Muscle of leg (tissue), 16 donors: ENCODE measurements at places on chromosomes 6 and 20.

DNA sequence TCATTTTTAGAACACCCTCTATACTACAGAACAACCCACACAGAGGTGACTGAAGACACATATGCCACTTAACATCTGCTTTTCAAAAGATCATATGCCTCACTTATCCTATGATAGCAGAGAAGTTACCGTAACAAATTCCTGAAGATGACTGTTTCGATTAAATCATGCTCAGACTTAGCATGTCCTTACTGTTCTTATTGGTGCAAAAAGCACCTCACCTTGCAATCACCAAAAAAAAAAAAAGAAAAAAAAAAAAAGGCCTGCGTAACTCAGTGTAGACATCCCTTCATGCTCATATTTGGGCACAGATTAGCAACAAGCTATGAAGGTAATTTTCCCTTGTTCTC, 17.7 kb upstream of the DST start:
- no peak for DNase-seq

DNA sequence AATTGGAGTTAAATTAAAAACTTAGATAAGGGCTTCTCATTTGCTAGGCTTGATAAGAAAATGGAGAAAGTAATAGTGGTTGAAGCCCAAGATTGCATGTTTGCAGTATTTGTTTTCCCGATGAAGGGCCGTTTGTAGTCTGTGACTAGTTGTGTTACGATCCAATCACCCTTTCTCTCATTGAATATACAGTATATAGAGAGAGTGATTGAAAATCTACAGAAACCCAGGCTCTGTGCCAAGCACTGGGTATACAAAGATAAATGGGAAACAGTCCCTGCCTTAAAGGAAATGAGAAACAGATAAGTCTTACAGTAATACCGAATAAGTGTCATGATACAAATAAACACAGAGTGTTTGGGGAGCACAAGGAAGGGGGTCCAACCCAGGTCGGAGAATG, 55.2 kb upstream of the CDKAL1 start:
- no peak for DNase-seq

DNA sequence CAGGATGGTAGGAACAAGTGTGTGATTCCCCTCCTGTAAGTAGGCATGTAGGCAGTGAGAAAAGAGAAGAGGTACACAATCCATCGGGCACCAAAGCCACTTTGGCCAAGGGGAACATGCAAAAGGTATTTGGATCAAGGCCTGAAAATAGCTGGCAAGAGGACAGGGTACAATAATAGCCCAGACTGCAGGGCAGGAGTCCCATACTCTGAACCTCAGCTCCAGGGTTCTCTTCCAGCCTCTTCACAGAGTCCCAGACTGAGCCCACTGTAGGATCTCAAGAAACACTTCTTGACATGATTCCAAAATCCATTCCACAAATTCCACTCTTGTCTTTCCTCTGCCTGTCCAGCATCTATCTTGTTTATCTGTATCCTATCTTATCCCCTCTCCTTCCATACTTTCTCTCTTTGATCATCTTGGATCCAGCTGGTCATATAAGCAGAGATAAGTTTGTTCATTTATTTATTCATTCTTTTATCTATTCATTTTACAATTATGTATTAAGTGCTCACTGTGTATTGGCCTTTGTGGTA, 19.7 kb downstream of the ACSS2 start:
- peak; percentile 64 for DNase-seq

- no peak for DNase-seq
These were observed 22.5 kb upstream of the SGK1 start for GRCh38 chr6:134340179-134340975.

GRCh38 chr6:133887156-133887879, 1.6 kb upstream of the TCF21 start:
- DNase-seq = no peak

DNA sequence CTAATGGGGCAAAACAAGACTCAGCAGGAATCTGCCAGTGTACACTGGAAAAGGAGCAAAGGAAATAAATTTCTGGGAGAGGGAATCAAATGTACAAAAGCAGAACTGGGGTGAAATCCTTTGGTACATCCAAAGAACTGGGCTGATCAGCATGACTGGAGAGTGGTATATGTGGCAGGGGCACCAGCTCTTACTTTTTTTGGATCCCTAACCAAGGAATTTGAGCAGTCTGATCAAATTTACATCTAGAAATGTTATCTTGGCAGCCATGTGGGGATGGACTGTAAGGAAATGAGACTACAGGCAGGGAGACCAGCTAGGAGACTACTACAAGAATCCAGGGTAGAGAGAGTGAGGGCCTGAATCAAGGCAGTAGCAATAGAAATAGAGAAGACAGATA, 1.2 kb upstream of the ZSCAN31 start:
- DNase-seq = no peak

DNA sequence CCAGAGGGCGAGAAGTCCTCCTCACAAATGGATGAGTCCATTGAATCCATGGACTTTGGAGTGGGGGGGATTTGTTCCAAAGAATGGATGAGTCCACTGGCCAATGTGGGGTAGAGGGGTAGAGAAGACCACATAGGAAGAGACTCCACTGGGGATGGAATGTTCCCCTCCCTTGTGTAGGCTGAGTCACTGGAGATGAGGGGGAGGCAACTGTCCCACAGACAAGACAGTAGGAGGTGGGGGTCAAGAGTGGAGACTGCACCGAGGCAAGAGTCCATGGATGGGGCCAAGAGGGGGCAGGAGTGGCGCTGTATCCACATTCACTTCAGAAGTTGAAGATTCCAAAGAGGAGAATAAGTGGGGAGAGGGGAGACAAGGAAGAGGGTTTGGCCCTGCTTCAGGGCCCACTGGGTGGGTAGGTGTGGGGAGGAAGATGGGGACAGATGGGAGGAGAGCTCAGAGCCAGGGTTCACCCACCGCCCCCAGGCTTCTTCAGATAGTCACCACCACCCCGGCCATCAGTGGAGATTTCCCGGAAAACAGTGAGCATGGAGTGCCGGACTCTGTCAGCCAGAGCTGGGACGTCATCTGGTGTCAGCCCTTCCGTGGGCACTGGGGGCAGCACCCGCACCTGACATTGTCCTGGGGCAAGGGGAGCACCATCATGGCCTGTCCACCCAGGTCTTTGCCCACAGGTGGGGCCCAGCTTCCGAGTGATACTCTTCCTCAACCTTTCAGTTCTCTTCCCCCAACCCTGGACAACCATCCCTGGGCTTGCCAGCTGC, 4.6 kb downstream of the EGFL8 start:
- DNase-seq = peak; percentile 4

DNA sequence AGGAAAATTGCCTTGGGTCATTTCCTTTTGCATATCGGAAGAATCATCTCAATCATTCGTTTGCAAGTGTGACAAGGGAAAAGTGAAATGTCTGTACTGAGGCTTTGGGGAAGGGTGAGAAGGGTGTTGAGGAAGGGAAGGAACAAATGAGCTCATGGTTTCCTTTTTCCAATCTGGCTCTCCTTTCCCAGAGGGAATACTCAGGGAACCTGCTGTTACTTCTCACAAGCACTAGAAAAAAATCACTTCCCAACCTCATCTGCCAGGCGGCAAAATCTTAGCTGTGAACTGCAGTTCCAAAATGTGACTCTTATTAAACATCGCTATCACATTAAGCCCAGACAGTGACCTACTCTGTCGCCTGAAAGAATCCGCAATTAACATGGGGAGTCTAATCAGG, 258.1 kb downstream of the ZNF217 start:
- peak; percentile 62 for DNase-seq

DNA sequence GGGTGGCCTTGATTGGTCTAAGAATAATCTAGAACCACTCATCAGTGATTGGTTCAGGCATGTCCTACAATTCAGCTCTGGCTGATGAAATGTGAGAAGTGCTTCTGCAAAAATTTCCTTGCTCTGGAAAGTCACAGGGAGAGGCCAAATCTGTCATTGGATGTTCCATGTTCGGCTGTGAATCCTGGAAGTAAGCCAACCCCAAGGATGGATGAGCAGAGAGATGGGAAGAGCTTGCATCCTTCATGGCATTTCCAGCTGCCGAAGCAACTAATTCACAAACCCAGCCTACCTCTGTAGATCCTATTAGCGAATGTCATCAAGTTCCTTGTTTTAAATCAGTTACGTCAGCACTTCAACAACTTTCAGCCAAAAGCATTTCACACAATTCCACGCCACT, 187.2 kb upstream of the SOX4 start:
- peak; percentile 62 for DNase-seq

DNA sequence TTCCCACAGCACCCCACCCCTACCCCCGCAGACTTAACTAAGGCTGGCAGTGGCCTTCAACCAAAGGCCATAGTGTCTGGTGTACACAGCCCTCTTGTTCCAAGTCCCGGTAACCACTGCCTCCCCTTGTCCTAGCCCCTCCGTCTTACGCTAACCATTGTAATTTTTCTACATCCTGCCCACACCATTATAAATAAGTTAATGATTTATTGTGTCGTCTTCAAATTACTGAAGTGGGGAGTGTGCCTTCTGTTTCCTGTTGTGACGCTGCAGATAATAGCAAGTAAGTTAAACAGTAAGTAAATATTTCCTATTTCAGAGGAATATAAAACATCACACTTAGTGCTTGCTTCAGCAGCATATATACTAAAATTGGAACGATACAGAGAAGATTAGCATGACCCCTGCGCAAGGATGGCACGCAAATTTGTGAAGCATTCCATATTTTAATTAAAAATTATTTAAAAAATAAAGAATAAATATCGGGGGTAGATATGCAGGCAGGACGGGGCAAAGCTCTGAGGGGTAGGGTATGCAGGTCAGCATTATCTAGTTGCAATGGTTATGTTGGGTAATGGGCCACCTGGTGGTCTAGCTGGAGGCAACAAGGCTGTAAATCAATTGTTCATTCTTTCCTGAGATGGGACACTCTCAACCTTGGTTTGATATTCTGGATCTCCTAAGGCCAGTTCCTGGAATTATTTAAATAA, 15.1 kb downstream of the SRSF6 start:
- no peak for DNase-seq

DNA sequence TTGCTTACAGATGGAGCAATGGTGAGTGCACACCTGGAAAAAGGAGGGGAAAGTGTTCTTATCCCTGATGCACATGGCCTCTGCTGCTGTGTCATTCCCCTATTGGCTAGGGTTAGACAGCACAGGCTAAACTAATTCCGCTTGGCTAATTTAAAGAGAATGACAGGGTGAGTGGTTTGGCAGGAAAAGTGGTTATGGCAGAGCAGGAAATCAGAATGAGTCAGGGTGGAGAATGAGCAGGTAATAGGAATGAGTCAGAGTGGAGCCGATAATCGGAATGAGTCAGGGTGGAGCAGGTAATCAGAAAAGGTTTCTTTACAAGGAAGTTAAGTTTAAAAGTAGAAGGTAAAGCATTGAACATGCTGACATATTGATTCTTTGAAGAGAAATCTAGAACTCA, 355.5 kb upstream of the HTR1E start:
- no peak for DNase-seq

GRCh38 chr20:48898896-48899530, 22.5 kb upstream of the ARFGEF2 start:
- no peak for DNase-seq

- peak; percentile 10 for DNase-seq
These were observed 38.8 kb downstream of the LYRM2 start for GRCh38 chr6:89599727-89600126.

- DNase-seq = no peak
These were observed 46.9 kb downstream of the CPXM1 start for GRCh38 chr20:2753461-2754040.

DNA sequence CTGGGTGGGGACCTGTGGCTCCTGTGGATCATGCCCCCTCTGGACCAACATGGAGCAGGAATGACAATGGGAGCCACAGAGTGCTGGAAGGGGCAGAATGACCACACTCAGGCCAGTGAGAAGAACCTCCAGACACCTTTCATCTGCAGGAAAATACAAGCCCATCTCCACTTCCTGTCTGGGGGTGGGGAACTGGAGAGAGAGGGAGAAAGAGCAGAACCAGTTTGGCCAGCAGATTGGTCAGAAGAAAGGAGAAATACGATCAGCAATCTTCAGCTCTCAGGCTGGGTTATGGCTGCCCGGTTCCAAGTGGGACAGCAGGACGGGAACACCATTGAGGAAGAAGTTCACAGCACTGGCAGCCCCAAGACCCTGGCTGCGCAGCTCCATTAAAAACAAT, 37.0 kb downstream of the BMP7 start:
- DNase-seq = no peak

DNA sequence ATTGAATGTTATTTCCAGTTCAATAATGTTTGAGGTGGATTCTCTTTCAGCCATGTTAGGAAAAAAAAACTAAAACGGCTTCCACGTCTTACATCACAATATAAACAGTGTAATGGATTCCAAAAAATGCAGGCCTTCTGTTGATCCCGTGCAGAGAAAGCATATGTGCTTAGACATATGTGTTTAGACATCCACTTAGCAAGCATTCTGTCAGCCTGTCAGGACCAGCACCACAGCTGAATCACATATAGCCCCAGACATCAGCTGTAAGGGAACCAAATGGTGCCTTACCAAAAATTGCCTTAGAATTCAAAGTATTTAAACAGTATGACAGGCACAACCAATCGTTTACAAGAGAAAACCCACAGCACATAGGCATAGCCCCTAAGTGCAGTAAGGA, 304.9 kb downstream of the EYA4 start:
- DNase-seq = peak; percentile 54

GRCh38 chr20:18669241-18670019, 81.6 kb downstream of the DTD1 start:
- DNase-seq = no peak

GRCh38 chr6:40640599-40641227, 53.5 kb upstream of the LRFN2 start:
- DNase-seq = peak; percentile 79

GRCh38 chr20:44181611-44182010, 5.4 kb downstream of the JPH2 start:
- peak; percentile 69 for DNase-seq

DNA sequence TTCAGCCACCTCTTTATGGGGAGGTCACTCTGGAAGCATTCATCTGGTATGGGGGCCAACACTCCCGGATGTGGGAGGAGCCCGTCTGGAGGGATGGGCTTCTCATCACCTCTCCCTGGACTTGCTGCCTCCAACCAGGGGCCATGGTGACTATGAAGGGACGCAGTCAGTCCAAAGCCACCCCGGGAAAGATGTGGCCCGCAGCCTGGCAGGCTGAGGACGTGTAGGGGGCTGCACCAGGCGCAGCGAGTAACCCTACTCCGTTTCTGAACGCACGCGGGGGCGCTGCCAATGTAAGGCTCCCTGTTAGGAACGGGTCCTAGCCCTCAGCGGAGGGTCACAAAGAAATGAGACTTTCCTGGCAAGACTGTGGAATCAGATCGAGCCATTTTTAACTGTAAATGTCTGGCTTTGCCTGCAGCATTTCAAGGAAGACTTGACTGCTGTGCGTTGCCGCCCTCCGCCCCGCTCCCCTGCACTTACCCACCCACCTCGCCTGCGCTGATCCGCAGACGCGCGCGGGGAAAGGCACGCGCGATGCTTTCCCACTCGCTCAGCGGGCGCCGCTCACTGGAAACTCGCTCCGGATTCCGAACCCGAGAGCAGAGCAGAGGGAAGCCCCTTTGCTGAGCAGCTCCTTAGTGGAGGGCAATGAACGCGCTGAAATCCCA, 55.1 kb downstream of the IL20RA start:
- DNase-seq = peak; percentile 81

- peak; percentile 92 for DNase-seq
These were observed 29.2 kb upstream of the DST start for GRCh38 chr6:56671651-56672461.
